ENCODE measurements at places on chromosomes 7 and 10.

DNA sequence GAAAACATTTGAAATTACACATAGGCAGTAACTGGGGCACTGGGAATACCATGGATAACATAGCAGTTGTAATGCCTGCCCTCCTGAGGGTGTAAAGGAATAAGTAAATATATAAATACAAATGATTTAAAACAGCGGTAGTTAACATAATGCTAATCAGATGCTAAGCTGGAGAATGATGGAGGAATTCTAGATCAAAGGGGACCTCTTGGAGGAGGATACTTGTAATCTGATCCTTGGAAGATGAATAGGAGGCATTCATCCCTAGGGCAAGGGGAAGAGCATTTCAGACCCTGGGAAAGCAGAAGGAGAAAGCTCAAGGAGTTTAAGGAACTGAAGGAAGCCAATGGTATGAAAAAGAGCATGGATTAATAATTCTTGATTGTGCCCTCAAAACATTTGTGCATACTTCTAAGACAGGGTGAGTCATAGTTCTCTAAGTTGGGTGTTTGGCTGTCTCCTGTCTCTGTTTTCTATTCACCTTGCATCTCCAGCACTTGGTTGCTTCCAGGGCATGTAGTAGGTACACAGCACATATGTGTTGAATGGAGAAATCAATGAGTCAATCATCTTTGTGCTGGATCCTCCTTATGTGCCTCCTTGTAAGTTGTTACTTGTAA is 54.8 kb upstream of the PLPP4 start:
- DNase-seq: no peak

DNA sequence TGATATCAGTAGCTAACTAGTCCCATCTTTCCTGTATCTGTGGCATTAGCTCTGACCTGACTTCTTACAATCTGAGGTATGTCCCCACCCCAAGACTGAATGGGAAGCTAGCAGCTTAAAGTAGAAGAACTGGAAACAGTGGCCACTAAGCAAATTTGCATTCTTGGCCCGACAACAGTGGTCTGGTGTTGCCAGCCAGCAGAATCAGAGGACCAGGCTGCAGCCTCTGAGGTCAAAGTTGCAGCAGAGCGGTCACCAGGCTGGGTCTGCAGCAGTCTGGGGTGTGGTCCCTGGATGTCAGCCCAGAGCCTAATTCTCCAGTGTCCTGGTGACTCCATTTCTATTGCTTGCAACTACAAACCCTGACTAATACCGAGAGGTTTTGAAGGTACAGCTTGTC is 26.3 kb downstream of the FAM107B start:
- DNase-seq: no peak

DNA sequence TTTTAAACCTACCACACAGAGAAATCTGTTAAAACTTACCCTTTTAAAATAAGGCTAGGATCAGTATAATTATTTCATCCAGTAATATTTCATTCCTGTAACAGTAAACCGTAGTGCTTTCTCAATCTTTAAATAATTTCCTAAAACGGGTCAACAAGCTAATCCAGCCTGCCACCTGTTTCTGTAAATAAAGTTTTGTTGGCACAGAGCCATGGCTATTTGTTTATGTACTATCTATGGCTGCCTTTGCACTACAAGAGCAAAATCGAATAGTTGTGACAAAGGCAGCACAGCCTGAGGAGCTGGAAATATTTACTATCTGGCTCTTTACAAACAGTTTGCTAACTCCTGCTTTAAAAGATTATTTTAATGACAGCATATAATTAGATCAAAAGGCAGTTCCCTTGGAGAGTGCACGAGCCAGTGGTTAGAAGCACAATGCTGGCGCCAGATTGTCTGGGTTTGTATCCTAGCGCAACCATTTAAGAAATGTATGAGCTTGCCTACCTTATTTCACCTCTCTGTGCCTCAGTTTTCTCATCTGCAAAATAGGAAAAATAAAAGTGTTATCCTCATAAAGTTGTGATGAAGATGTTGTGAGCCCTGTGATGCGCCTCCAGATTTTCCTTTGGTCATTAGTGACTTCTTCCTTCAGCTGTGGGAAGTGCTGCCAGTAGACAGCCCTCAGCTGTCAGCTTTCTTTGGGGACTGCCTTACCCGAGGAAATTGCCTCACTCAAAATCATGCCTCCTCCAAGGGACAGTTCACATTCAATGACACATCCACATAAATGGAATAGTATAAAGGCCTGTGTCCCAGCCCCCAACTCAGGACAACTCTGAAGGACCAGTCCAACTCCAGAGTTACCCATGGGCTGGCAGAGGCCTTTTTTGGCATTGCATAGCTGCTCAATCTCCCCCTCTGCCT is 11.8 kb upstream of the MIOS start:
- no peak for DNase-seq

GRCh38 chr7:135299235-135299634 is 65.6 kb downstream of the STRA8 start:
- DNase-seq: no peak

GRCh38 chr10:71085689-71086438 is 126.5 kb upstream of the UNC5B start:
- DNase-seq: no peak

DNA sequence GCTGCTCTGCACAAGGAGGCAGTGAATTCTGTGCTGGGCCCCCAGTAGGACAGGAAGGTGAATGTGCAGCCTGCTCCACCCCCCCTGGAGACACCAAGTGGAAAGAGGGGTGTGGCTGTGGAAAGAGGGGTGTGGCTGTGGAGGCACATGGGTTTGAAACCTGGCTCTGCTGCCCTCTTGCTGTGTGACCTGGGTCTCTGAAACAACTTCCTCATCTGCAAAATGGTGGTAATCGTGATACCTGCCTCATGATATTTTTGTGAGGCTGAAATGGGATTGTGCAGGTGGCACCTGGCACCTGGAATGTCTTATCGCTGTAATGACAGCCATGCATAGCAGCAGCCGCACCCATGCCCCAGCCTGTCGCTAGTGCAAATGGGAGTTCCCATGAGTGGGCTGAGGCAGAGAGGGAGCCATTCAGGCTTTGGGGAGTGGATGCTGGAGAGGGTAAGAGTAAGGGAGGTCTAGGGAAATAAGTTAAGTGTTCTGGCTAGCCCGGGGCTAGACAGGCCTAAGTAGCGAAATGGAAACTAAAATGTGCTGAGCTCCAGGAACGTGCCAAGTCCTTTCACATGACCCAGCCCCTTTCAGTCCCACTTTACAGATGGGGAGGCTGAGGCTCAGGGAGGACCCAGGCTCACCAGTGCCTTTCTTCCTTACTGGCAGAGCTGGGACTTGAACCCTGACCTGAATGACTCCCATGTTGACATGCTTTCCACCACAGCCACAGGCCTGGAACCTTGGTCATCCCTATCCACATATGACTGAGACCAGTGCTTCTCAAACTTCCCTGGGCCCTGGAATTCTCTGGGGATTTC is 35.0 kb downstream of the C10orf105 start:
- DNase-seq: peak; percentile 37

- DNase-seq: no peak
Observed at GRCh38 chr10:34112171-34112782, 702.8 kb downstream of the PARD3 start.

DNA sequence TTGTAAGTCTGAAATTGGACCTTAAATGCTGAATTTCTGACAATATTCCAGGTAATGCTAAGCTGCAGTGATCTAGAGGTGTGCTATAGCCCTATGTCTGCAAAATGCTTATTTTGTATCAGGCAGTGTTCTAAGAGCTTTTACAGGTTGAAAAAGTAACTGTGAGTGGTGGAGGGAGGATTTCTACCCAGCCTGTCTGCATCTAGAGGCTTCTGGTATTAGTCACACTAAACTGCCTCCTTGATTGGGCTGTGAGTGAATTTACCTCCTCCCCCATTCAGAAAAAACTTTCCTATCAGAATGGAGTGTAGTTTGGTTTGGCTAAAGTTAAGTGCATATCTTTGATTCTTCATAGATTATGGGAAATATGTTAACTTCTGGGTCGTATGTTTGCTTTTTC is 56.8 kb downstream of the BBS9 start:
- DNase-seq: no peak

GRCh38 chr7:37924491-37925041 is 4.1 kb downstream of the EPDR1 start:
- DNase-seq: no peak

DNA sequence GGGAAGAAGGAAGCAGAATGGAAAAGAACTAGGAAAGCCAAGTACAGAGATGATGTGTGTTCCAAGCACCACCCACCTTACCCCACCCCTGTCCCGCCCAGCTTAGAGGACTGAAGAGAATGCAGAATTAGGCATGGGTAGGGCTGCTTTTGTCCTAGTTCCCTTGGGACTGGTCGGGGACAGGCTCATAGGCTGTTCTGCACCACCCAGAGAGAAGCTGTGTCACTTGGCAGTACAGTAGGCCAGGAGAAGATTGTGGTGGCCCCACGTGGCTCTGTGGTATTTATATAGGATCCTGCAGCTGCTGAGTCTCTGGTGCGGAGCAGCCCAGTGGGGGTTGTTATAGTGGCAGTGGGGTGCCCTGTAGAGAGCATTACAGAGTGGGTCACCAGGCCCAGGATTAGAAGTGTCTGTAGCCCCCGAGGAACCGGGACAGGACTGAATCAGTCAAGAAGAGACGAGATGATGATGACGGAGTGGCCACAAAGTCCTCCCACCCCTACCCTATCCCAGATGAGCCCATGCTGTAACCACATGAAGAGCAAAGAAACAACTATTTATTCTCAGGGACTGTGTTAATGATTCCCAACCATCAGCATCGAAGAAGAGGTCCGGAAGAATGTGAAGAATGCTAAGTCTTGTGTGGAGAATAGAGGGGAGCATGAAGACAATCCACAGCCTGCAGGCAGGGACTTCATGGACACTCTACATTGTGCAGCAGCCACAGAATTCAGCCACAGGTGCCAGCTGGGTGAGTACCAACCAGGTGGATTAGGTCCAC is 88.9 kb downstream of the C1GALT1 start:
- no peak for DNase-seq

DNA sequence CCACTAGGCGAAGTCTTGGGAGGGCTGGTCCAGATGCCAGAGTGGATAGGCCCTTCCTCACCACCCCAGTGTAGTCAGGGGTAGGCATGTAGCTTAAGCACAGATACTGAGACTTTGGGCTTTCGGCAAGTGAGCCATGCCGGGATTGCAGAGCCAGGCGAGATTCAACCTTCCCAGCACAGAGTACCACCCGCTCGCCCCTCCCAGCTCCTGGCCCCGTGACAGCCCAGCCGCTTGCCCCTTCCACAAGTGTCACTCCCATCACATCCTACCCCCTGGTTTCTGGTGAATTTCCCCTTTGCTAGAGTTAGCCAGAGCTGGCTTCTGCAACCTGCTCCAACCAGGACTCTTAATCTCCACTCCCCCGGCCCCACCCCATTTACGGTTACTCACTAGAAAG is 56.9 kb downstream of the ARHGAP22 start:
- DNase-seq: no peak

GRCh38 chr10:128642023-128642422 is 515.8 kb upstream of the MKI67 start:
- no peak for DNase-seq

DNA sequence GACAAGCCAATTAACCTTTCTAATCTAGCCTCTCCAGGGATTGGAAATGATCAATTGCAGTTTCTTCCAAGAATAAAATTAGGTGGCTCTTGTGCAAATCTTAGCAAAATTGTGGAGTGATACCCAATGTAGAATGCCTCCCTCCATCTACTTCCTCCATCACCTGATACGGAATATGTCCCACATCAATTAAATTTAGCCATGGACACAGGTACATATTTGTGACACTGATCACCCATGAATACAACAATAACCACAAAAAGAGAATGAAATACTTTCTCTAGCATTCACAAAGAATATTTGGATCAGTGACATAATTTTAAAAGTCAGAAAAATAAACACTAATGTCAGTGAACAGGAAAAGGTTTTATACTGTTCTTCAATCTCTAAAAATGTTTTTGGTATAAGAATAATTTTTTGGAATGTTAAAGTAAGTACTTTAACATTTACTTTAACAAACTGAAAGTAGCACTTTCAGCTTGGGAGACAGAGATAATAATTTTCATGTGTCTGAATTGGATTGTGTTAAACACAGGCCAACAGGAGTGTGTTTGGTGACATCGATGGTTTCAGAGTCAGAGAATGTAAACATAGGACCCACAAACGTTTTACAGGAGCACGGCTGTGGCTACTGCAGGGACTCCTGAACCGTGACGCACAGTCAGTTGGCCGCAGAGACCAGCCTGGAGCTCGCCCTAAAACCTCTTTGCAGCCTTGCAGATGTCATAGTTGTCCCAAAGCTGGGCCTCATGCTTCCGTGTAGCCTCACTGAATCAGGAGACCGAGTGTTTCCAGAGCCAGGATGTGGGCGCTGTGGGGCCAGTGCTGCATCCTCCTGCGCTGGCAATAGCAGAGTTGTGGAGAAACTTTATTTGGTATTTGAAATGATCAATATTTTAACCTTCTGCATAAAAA is 7.2 kb downstream of the RBM20 start:
- DNase-seq: peak; percentile 6

GRCh38 chr10:99431190-99431760 is 851 bp upstream of the GOT1 start:
- DNase-seq: peak; percentile 83

DNA sequence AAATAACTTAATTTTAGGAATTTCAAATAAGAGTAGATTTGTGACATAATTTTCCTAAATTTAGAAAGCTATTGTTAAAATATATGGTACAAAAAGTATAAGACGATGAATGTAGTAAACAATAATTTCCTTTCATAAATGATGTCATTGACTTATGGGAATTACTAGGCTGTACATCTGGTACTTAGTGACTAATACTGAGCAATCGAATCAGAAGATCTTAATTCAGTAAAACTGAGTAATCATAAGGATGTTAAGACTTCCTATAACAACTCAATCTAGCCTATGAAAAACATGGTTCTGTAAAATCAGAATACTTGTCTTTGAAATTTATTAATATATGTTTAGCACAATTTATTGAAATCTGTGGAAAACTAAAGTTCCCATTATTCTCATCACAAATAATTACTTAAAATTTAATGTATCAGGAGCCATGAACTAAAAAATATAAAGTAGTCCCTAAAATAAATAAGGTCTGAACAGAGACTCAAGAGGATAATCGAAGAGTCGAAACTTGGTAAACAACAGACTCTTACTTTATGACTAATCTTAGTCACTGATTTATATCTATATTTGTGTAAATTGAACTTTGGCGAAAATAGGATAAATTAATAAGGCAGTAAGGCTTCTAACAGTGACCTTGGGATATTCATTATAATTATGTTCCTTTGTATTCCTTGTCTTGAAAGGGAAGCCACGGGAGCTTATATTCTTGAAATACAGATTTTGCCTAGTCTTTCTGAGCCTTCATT is 142.1 kb downstream of the HGF start:
- DNase-seq: no peak

GRCh38 chr7:74174606-74175082 is 488 bp downstream of the EIF4H start:
- peak; percentile 54 for DNase-seq

Data from left colon (tissue), 2 donors.